NCI-H510A treated with DMSO at 0.1 percent for 48 hours (cell line): ENCODE measurements at places on chromosomes 13 and 19.

DNA sequence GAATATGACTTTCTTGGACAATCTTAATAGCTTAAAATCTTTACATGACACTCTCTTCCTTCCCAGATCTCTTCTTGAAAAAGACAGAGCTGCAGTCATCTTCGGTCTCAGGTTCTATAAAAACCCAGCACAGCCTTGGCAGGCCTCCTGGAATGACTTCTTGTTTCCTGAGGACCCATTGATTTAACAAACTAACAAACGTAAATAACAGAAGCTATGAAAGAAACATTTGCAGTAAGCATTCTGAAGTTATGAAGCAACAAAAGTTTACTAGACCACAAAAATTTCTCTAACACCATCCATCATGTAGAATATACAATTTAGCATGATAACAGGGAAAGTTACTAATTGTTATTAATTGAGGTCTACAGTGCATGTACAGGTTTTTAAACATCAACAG lies 62.8 kb upstream of the STARD13 start:
- no peak for DNase-seq

DNA sequence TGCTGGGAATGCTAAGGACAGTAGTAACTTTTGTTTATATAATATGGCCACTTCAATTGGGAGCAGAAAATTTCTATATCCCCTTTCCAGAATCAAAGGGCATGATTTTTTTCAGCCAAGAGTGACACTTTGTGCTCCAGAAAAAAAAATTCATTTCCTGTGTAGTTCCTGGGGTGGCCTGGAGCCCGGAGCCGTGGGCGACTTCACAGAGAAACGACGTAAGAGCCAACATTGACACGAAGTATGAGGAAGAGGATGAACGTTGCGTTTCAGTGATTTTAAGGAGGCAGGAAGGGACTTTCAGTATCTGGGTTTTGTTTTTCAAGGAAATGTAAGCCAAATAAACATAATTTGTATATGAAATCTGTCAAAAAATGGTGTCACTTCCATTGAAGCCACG lies 187.6 kb downstream of the STK24 start:
- no peak for DNase-seq

GRCh38 chr13:37412241-37412921 lies 186.2 kb downstream of the POSTN start:
- DNase-seq, result no peak

DNA sequence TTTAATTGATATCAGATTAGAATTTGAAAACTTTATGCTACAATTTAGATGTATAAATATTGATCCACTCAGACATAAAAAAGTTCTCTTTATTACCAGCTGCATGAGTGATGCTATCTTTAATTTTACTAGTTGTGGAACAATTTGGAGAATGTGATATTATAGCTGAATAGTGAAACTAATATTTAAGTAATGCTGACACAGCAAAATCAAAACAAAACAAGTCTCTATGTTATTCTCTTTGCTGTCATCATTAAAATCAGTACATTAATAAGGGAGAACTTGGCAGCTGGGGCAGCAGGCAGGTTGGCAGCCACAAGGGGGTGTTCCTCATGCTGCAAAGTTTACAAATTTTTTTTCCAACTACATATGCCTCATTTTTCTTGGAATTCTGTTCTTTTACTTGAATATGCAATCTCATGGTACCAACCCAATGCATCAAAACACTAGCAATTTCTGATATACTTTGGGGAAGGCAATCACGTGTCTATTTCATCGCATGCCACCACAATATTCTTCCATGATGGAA lies 585.3 kb downstream of the FGF9 start:
- DNase-seq, result no peak

DNA sequence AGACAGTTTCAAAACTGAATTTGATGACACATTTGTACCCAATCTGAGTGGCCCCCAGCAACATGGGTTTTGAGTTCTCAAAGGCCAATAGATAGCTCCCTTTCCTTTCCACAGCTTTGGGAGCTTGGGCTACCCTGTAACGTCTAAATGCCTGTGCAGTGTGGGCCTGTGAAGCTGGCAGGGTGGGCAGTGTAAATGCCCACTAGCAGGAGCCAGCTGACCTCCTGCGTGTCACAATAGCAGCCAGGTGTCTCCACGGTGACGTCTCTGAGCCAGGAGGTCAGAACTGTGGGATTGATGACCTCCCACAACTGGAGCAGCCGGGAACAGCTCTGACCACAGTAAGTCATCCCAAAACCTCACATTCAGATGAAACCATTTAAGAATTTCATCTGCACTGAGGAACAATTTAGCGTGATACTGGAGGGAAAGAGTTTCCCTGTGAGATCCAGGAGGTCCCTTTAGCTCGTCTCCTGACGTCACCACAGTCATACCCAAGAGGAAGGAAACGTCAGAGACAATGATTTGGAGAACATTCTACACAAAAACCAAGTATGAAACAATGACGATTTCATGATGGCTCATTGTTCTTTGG lies at the start of gene IPO5:
Gene IPO5, plus strand, starts transcription at position 300 of the 595 bp plus-strand sequence. CDS start 23,022 bp downstream, outside the sequence.
- no peak for DNase-seq

DNA sequence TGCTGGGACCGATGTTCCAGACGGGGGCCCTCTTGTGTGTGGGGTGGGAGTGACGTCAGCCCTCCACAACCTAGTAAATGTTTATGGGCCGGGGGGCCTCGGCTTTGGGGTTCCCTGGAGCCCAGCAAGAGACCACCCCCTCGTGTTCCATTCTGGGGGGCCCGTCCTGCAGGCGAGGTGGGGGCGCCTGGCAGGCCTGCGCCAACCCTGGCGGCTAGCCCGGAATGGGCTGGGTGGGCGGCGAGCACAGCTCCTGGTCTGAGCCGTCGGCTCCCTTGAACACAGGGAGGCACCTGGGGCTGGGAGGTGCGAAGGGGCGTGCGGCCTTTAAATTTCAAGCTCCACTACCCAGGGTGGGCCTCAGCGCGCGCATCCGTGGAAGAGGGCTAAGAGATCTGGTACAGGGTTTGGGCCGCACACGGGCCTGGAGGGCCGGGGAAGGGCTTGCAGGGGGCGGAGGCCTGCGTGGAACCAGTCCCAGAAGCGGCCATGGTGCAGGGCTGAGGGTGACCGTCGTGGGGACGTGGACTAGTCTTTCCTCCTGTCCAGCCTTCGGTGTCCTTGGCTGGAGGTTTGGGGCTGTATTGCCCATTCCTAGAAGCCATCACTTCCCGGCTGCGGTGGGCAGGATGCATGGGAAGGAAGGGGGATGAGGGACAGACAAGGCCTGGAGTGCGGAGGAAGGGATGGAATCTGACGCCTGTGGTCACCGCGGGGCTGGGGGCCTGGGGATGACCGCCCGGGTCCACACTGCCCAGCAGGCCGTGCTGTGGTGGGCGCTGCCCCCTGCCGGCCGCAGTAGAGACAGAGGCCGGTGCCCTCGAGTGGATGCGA lies 11.4 kb downstream of the NDUFA11 start:
- DNase-seq, result peak; percentile 20
